ENCODE measurements at places on chromosomes 7 and 10. TPM values are rescaled to one million over a fixed set of nuclear protein-coding genes. Genes with fewer than 3 reads are reported as not detected.
A peak's percentile ranks its signal among the peaks of the same experiment; 100 is the strongest.

Gene ABCB4
- total RNA-seq, result 0.76 TPM

Gene FGFBP3
- total RNA-seq, result 0.57 TPM

Gene HMX3
- total RNA-seq, result not detected

Gene AQP1
- 159 TPM for total RNA-seq

Gene WNT8B
- total RNA-seq, result not detected

Gene ZNF804B
- total RNA-seq, result not detected

Gene AOAH
- total RNA-seq, result 7.9 TPM

Gene WIPF3
- total RNA-seq, result 1.1 TPM

Gene SEMA4G
- total RNA-seq, result 1.5 TPM

Gene RSPH10B2
- not detected for total RNA-seq

Gene EFCAB10
- total RNA-seq, result not detected

Gene PON3
- total RNA-seq, result 1.9 TPM

Gene PAPOLB
- total RNA-seq, result 0.38 TPM

Gene GIMAP7
- 18.1 TPM for total RNA-seq

DNA sequence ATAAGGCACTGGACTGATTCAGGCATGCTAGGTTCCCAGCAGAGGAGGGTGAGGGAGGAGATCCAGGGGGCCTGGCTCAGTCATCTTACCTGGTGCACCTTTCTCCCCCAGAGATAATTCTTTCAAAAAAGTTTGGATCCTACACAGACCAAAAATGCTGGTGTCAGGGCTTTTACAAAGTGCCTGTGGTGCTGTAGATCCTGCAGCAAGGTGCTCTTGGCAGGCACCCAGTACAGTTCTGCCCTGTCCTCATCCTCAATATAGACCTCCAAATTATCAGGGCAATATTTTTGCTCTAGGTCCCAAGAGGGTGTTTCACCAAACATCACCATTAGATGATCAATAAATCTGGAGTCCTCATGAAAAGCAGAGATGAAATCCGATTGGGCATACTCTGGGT is 78.5 kb upstream of the IGFBP3 start:
- no peak for DNase-seq
- no peaks in the 10 kb centered on the region for H3K4me1 ChIP-seq
- H3K36me3 ChIP-seq, result no peaks in the 10 kb centered on the region
- no peak overlapping the region for H3K4me3 ChIP-seq
- H3K27ac ChIP-seq, result no peak overlapping the region

DNA sequence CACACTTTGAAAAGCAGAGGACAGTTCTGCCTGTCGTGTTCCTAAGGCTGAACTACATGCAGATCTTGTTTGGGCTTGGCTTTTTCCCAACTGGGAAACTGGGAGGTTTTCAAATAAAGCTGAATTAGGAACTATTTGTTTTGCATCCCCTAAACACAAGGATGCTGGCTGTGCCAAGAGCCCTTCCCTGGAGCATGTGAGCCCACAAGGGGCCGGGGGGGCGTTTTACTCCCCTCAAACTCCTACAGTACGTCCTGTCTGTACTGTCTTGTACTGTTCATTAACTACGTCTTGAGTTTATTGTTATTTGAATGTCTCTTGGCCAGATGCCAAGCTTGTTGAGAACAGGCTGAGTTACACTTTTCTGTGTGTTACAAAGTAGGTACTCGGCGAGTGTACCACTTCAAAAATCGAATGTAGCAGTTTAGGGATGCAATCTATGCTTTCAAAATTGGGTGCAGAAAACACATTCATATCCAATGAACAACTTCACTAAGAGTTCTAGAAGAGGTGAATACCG is 94.9 kb downstream of the GFRA1 start:
- H3K36me3 ChIP-seq, result no peaks in the 10 kb centered on the region
- H3K4me3 ChIP-seq, result no peak overlapping the region
- H3K4me1 ChIP-seq, result no peaks in the 10 kb centered on the region
- H3K27me3 ChIP-seq, result no peaks in the 10 kb centered on the region

GRCh38 chr7:91533996-91534395 is 269.8 kb downstream of the FZD1 start:
- no peak overlapping the region for H3K27ac ChIP-seq
- DNase-seq, result no peak
- no peaks in the 10 kb centered on the region for H3K27me3 ChIP-seq
- H3K4me1 ChIP-seq, result no peaks in the 10 kb centered on the region
- no peak overlapping the region for H3K4me3 ChIP-seq
- no peaks in the 10 kb centered on the region for H3K36me3 ChIP-seq

- no peak overlapping the region for H3K4me3 ChIP-seq
- no peaks in the 10 kb centered on the region for H3K4me1 ChIP-seq
- H3K27ac ChIP-seq, result no peak overlapping the region
These were observed 24.9 kb downstream of the MSRB2 start for GRCh38 chr10:23120001-23120934.

GRCh38 chr7:124813994-124814798 is 48.6 kb upstream of the GPR37 start:
- H3K27ac ChIP-seq, result no peak overlapping the region
- no peak for DNase-seq
- H3K36me3 ChIP-seq, result no peaks in the 10 kb centered on the region
- H3K4me3 ChIP-seq, result no peak overlapping the region
- H3K4me1 ChIP-seq, result peaks cover 7% of the 10 kb centered on the region
- H3K27me3 ChIP-seq, result no peaks in the 10 kb centered on the region

- H3K27ac ChIP-seq, result no peak overlapping the region
- H3K27me3 ChIP-seq, result no peaks in the 10 kb centered on the region
- no peak for DNase-seq
- no peaks in the 10 kb centered on the region for H3K36me3 ChIP-seq
- H3K4me1 ChIP-seq, result no peaks in the 10 kb centered on the region
- H3K4me3 ChIP-seq, result no peak overlapping the region
These were observed 149.9 kb downstream of the CPED1 start for GRCh38 chr7:121138262-121138933.

GRCh38 chr7:37342176-37342687 is 106.4 kb downstream of the ELMO1 start:
- H3K4me3 ChIP-seq, result peak overlapping the region; percentile 34
- no peaks in the 10 kb centered on the region for H3K36me3 ChIP-seq
- H3K27ac ChIP-seq, result peak overlapping the region; percentile 74
- H3K4me1 ChIP-seq, result no peaks in the 10 kb centered on the region

DNA sequence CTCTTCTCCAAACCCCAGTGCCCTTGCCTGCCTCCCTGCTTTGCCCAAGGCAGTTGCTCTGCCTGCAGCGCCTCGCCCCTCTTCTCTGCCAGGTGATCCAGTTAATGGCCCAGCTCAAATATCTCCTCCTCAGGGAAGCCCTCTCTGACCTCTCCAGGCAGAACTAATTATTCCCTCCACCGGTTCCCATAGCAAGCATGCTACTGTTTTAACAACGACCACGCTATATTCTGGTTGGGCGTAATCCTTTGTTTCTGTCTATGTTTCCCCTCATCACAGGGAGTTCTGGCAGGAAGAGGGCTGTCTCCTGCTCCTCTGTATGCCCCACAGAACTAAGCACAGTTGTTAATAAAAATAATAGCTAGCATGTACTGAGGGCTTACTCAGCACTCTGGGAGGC is 36.8 kb upstream of the R3HCC1L start:
- no peak for DNase-seq
- no peaks in the 10 kb centered on the region for H3K4me1 ChIP-seq
- H3K27me3 ChIP-seq, result no peaks in the 10 kb centered on the region
- H3K27ac ChIP-seq, result no peak overlapping the region
- no peak overlapping the region for H3K4me3 ChIP-seq

DNA sequence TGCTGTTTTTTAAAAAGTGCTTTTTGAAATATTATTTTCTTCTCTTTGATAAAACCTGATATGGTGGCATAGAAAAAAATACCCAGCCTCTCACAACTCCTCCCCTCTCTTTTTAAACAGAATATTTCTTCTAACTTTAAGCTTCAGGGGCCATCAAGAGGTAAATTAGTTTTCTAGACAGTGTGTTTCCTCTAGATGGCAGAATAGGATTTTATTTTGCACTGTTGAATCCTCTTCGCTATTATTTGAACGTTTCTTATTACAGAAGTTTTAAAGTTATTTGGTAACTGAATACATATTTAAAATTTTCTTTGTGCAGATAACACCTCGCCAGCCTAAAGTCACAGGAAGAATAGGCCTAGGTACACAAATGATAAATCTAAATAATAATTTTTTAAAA is 30.3 kb downstream of the ARL5B start:
- H3K36me3 ChIP-seq, result no peaks in the 10 kb centered on the region
- no peak overlapping the region for H3K27ac ChIP-seq
- H3K27me3 ChIP-seq, result no peaks in the 10 kb centered on the region
- no peak for DNase-seq

DNA sequence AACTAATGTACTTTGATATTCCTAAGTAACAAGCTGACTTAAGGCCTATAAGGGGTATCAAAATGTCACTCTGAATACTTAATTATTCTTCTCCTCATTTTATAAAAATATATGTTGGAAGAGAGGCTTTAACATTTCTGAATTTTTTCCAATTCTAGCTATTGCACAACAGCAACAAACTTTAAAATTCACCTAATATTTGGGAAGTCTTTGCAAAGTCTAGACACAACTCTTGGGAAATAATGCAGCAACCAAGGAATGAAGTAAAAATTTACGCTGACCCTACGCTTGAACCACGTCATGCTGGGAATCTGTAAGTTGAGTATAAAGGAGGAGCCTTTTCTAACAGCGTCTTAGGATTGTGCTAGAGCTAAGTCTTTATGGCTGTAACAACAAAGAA is 243.9 kb upstream of the IMMP2L start:
- H3K4me3 ChIP-seq, result no peak overlapping the region
- DNase-seq, result no peak
- no peaks in the 10 kb centered on the region for H3K36me3 ChIP-seq
- H3K4me1 ChIP-seq, result no peaks in the 10 kb centered on the region
- no peaks in the 10 kb centered on the region for H3K27me3 ChIP-seq
- H3K27ac ChIP-seq, result no peak overlapping the region

GRCh38 chr7:24464861-24465260 is 108.4 kb upstream of the PALS2 start:
- no peaks in the 10 kb centered on the region for H3K36me3 ChIP-seq
- no peaks in the 10 kb centered on the region for H3K27me3 ChIP-seq
- no peak for DNase-seq
- H3K4me1 ChIP-seq, result no peaks in the 10 kb centered on the region
- H3K4me3 ChIP-seq, result no peak overlapping the region
- no peak overlapping the region for H3K27ac ChIP-seq

DNA sequence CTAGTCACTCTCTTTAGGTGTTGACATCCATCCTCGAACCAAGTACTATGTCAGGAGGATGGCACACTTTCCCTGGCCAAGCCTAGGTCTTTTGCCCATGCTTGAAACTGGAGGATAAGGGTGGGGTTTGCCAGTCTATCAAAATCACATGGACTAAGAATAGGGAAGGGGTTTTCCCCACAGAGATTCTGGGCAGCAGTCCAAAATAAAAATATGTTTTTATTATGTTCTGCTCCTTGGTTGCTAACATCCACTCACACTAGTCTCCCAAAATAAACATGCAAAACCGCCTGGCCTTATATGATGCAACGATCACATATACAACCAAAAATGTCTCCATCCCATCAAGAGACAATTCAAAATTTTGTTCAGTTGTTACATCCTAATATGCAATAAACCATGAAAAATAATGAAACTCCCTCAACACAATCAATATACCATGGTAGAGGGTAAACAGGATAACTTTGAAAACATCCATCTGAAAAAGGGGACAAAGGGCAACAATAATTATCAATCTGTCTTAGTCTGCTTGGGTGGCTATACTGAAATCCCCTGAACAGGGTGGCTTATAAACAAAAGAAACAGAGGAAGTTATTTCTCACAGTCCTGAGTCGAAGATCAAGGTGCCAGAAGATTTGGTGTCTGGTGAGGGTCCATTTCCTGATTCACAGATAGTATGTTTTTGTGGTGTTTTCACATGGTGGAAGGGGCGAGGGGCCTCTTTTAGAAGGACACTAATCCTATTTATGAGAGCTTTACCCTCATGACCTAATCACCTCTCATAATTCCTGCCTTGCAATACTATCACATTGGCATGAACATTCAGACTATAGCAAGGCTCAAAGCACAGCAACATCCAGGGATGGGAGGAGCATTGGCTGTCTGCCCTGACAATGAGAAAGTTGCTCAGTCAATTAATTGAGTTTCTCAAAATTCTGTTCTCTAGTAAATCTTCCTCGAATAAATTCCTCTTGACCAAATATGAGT is 159.3 kb downstream of the ETV1 start:
- H3K4me3 ChIP-seq, result no peak overlapping the region
- H3K27me3 ChIP-seq, result no peaks in the 10 kb centered on the region
- H3K4me1 ChIP-seq, result no peaks in the 10 kb centered on the region
- DNase-seq, result no peak

- no peak for DNase-seq
- H3K4me1 ChIP-seq, result peaks cover 12% of the 10 kb centered on the region
- H3K27ac ChIP-seq, result no peak overlapping the region
- no peaks in the 10 kb centered on the region for H3K36me3 ChIP-seq
- peak overlapping the region; percentile 26 for H3K4me3 ChIP-seq
These were observed 31.8 kb downstream of the ZNF467 start for GRCh38 chr7:149741629-149742028.

DNA sequence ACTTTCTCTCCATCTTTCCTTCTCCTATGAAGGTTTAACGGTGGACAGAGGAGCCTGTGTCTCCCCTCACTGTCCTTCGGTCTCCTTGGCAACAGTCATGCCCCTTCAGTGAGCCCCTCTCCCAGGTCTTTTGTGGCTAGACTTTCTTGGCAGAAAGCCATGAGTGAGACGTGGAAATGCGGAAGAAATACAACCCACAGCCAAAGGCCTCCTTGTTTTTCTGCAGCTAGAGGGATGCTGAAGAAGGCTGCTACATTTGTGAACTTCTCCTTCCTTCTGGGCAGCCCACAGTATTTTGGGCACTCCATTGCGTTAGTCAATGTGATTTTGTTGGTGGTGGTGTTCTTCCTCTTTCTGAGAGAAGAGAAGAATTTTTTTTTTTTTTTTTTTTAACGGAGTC is 333.7 kb upstream of the PODXL start:
- no peak for DNase-seq
- H3K27ac ChIP-seq, result no peak overlapping the region
- no peak overlapping the region for H3K4me3 ChIP-seq
- no peaks in the 10 kb centered on the region for H3K4me1 ChIP-seq

GRCh38 chr7:158166386-158167340 is 421.0 kb downstream of the PTPRN2 start:
- DNase-seq, result no peak
- H3K27me3 ChIP-seq, result no peaks in the 10 kb centered on the region
- H3K4me1 ChIP-seq, result no peaks in the 10 kb centered on the region
- no peak overlapping the region for H3K4me3 ChIP-seq
- no peak overlapping the region for H3K27ac ChIP-seq
- H3K36me3 ChIP-seq, result no peaks in the 10 kb centered on the region

GRCh38 chr7:29563590-29564495 is at the start of gene PRR15:
TSS of gene PRR15 (plus strand) at chr7:29563835. CDS start at chr7:29566330, 2,495 bp downstream.
- H3K27me3 ChIP-seq, result peaks cover 92% of the 10 kb centered on the region
- H3K4me3 ChIP-seq, result peak within 1 kb of the TSS; percentile 56

- H3K27ac ChIP-seq, result no peak overlapping the region
- no peaks in the 10 kb centered on the region for H3K27me3 ChIP-seq
- no peaks in the 10 kb centered on the region for H3K36me3 ChIP-seq
- peaks cover 3% of the 10 kb centered on the region for H3K4me1 ChIP-seq
- no peak overlapping the region for H3K4me3 ChIP-seq
These were observed 60.8 kb downstream of the CARD11 start for GRCh38 chr7:2982831-2983230.

Data from esophagus squamous epithelium (tissue), 5 donors.